Activated T-helper 1 cell treated with Interleukin-2 at 50 U/mL for 16 hours (primary cell): ENCODE measurements at places on chromosomes 13 and 19.

- DNase-seq = no peak
Observed at GRCh38 chr13:27370305-27370872, 54.0 kb upstream of the GTF3A start.

- no peak for DNase-seq
Observed at GRCh38 chr13:27449081-27449603, 1.2 kb downstream of the MTIF3 start.

GRCh38 chr19:2462635-2463421, 6.1 kb upstream of the LMNB2 start:
- DNase-seq = no peak

- no peak for DNase-seq
Observed at GRCh38 chr13:65808061-65808460, 1422.1 kb downstream of the PCDH9 start.

DNA sequence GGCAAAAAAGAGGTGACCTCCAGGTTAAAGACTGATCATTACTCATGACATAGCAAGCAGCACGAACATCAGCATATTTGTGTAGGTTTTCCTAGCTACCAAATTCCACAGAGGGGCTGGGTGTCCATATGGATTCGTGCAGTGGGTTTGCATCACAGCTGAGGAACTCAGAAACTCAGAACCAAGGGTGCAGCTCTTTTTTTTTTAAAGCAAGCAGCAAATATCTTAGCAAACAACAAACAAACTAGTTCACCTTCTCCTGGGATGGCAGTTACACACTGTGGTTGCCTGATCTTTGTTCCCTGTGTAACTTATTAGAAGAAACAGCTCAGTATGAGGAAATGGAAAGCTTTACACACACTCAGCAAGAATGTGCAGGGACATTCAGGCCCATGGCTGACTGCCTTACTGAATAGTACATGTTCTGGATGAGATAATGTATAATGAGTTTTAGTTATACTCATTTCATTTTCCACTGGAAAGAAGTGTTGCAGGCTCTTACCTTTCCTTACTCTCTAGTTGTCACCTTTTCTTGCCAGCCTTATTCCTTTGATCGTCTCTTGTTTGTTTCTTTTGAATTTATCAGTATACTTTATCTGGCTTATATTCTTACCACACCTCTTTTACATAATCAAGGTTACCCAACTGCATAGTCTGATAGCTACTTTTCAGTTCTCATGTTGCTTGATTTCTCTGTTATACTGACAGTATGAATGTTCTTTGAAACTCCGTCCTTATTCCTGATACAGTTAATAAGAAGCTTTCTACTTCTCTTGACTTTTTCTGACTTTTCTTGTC, 4.3 kb downstream of the NDFIP2 start:
- no peak for DNase-seq

- DNase-seq = no peak
Observed at GRCh38 chr13:73593199-73593765, 534.5 kb downstream of the KLF5 start.

DNA sequence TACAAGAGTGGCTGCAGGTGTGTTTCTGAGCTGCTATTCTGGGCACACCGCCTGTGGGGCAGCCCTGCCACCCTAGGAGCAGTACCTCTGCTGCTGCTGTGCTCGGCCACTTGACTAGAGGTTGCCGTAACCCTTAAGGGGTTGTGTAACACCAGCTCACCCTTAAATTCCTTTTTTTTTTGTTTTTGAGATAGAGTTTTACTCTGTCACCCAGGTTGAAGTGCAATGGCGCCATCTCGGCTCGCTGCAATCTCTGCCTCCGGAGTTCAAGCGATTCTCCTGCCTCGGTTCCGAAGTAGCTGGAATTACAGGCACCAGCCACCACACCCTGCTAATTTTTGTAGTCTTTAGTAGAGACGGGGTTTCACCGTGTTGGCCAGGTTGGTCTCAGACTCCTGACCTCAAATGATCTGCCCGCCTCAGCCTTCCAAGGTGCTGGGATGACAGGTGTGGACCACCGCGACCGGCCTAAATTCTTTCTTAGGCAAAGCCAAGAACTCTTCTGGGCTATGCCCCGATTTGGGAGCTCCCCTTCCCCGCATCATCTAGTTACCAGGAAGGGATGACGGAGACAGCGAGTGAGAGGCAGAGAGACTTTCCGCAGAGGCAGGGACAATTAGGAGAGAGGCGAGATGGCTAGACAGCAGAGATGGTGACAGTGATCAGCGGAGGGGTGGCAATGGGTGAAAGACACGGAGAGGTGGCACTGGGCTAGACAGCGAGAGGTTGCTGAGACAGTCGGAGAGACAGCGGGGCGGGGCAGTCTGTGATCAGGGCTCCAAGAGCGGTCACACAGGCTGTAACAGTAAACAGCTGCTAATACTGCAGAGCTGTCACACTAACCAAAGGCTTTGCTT, 4.4 kb upstream of the LILRA5 start:
- no peak for DNase-seq
